IPS-NIHi11 (cell line): ENCODE measurements at places on chromosomes 3 and 15.
A peak's percentile ranks its signal among the peaks of the same experiment; 100 is the strongest.

- DNase-seq: no peak
Measured at GRCh38 chr15:67259806-67260205, 5.2 kb downstream of the IQCH start.

DNA sequence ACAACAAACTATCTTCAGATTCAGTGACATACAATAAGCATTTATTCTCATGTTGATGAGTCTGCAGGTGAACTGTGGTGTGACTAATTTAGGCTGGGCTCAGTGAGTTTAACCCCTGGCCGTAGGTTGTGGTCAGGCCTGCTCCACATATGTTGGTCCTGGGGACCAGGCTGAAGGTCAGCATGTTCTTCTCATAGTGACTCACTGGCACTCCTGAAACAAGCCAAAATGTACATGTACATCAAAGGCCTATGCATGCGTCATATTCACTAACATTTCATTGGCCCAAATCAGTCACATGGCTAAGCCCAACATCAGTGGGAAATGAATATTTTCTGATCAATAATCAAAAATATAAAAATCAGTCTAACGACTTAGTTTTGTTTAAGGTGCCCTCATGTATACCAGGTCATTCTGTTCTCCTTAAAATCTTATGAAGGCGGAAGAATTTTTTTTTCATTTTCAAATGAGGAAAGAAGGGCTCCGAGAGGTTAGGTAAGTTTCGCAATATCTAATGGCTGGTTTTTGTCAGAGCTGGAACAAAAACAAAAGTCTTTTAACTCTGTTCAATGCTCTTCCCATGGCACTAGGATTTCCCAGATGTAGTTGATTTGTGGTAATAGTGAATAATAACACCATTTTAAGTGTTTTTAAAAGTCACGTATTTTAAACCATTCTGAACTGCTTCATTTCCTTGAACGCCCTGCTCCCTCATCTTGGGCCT is 148.5 kb downstream of the MFSD1 start:
- no peak for DNase-seq

DNA sequence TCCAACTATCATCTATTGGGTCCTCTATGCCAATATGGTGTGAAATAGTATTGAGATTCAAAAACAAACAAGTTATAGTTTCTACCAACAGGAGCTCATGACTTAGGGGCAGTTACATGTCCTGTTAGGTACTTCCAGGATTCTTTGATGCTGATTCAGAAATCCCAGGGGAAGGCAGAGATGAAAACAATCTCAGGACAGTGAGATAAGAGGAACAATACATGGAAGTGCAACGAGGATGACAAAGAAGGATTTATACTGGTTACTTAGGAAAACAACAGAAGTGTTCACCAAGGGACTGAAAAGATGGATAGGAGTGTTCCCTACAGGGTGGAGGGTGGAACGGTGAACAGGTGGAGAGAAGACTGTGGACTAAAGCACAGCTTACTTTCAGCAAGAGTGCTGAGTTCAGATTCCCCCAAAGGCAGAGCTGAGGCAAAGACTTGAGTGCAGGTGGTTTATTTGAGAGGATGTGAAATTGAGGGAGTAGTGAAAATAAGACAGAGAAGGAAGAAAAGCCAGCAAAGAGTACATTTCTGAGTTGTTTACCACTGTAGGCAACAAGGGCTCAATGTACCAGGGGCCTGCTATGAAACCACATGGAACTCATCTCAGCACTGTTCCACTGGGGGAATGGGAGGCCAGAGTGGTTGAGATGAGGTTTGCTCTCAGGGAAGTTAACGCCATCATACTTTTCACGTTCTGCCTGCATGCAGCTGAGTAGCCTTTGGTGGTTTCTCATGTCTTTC is 68.1 kb downstream of the TRIM69 start:
- no peak for DNase-seq

GRCh38 chr15:67240235-67241131 is 14.0 kb downstream of the AAGAB start:
- peak; percentile 23 for DNase-seq

DNA sequence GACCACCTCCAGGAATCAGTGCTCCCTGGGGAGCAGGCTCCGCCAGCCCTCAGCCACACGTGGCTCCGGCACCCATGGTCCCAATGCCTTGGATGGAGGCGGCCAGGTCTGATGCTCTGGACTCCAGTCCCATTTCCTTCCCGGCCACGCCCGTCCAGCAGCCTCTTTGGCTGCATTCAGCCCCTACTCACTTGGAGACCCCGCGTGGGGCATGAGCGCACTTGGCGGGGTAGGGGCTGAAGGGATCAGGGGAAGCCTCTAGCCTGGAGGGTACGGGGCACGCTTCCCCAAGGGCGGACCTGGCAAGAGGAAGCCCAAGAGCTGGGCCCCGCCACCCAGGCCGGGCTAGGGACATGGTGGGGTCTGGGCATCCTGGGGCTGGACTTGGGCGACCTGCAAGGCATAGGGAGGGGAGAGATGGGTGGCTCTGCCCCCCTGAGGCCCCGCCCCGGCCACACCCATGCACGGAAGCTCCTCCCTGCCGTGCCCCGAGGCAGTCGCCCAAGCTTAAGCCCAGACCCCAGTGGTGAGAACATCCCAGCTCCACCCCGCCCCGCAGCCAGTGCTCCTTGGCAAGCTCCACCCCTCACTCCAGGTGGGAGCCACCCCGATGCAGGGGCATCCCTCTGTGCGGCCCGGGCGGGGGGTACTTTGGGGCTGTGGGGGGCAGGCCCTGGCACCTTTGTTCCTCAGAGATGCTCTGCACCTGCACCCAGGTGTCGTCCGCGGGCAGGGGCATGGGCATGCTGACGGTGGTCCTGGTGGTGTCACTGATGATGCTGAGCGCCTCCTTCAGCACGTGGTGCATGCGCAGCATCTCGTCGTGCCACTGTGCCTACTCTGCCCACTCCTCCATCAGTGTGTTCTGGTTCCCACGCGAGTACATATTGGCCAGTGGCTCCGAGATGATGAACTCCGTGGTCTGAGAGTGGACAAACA is 163.5 kb downstream of the GOLGA6L4 start:
- DNase-seq: peak; percentile 45

DNA sequence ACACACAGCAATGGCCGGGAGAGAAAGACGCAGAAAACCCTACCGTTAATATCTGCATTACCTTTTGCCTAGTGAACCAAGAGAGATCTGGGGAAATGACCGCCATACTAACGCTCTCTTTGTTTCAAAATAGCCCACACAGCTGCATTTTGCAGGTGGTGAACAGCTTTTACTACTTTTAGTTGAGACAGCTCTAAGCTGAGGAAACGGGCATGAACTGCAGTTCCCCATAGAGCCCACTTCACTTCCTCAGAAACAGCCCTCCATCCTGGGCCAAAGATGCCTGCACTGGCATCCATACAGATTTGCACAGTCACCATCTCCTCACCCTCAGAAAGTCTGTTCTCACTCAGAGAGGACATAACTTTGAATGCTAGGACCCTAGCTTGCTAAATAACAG is 45.0 kb downstream of the ZNF860 start:
- DNase-seq: no peak

DNA sequence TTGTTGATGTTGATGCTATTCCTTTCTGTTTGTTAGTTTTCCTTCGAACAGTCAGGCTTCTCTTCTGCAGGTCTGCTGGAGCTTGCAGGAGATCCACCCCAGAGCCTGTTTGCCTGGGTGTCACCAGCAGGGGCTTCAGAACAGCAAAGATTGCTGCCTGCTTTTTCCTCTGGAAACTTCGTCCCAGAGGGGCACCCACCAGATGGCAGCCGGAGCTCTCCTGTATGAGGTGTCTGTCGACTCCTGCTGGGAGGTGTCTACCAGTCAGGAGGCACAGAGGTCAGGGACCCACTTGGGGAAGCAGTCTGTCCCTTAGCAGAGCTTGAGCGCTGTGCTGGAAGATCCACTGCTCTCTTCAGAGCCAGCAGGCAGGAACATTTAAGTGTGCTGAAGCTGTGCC is 303.2 kb downstream of the ZIC1 start:
- DNase-seq: no peak

DNA sequence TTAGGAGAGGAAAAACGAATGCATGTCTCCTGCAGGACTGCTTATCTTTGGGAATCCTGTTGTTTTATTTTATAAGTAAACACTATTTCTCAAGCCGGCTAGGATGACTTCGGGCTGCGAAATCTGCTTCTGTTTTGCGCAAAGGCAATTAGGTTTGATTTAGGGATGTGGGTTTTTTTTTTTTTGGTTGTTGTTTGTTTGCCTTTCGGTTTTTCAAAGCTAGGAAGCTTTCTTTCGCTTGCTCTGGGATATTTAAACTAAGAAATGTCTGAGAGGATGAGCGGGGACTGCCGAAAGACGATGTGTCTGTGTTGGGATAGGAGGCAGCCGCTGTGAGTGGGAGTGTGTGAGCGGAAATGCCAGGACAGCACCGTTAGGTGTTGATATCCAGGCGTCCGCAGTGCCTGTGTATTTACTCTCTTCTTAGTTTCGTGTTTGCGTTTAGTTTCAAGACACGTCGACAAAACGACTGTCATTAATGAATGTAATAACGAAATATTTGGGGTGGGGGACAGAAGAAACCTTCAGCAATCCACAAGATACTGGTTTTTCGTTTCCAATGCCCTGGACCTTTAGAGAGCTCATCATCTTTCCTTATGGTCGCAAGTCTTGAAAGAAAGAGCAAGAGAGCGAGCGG is 604 bp downstream of the ISL2 start:
- no peak for DNase-seq

DNA sequence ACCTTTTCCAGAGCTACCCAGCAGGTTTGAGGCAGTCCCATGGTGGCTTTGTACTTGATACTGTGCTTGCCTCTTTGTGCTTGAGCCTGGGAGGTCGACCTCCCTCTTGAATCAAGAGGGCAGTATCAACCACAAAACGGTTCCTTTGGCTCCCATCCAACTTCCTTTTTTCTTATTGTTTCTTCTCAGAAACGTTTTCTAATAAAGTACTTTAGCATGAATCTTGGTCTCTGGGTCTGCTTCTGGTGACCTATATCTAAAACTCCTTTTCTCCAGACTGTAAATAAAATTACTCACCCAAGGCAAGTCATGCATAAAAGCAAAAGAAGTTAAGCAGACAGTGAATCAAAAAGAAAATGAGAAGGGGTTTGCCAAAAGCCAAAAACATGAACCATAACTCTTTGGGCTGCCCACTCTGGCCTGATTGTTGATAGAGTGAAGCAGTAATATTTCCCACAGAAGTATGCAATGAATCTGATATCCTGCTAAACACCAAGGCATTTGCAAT is 112.2 kb upstream of the SLC4A7 start:
- DNase-seq: no peak

- DNase-seq: peak; percentile 70
Measured at GRCh38 chr3:119600732-119601131, 3.0 kb downstream of the PLA1A start.

GRCh38 chr15:100601617-100602063 is 344 bp downstream of the LINS1 start:
- DNase-seq: no peak
